ENCODE measurements at places on chromosomes 2 and 18. TPM values are rescaled to one million over a fixed set of nuclear protein-coding genes. Genes with fewer than 3 reads are reported as not detected.

The CSRNP3 gene
- not detected for total RNA-seq

The C2orf92 gene
- 9.8 TPM for total RNA-seq

DNA sequence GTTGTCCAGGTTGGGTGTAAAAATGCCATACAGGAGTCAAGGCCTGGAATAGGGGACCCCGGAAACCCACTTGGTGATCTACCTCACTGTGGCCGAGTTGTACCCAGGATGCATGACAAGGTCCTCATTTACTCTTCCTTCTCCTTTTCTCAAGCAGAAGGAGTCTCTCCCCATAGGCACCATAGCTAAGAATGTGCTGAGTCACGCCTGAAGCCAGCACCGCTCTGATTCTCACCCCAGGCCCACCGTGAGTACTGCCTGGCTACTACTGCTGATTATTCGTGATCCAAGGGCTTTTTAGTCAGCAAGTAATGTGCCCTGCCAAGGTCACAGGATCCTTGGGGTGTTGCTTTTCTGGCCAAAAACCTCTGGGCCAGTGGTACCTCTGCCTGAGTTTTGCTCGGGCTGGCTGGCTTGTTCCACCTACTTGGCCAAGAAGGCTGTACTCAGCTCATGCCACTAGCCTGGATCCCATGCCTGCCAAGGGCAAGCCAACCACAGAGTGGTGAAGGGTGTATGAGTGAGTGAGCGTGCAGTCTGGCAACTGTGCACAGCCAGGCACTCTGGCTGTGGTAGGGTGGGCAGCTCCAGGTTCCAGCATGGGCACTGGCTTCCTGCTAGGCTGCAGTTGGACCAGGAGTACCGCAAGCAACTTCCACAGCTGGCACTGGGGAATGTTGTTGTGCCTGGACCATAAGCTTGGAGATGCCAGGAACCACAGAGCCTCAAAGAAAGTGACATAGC, 650.1 kb upstream of the VRK2 start:
- DNase-seq: no peak
- no peaks in the 10 kb centered on the region for H3K4me1 ChIP-seq
- no peak overlapping the region for H3K27ac ChIP-seq
- H3K27me3 ChIP-seq: no peaks in the 10 kb centered on the region
- no peak overlapping the region for H3K4me3 ChIP-seq

The RNU2-63P gene
- 14.6 TPM for total RNA-seq

DNA sequence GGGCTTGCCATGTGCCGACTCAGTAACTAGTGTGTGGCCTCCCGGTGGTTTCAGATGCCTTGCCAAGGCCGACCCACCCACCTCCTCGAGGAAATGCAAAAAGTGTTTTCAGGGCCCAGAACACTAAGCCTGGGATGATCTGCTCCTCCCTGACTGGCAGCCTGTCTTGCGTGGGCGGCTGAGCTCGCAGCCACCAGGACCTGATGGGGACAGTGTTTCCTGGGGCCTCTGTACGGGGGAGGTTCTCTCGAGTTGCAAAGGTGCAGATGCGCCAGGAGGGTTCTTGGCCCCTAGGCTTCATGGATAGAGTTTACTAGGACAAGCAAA, 85.2 kb downstream of the GLI2 start:
- no peaks in the 10 kb centered on the region for H3K36me3 ChIP-seq
- no peak overlapping the region for H3K4me3 ChIP-seq
- no peaks in the 10 kb centered on the region for H3K27me3 ChIP-seq
- DNase-seq: no peak
- H3K27ac ChIP-seq: no peak overlapping the region

- H3K4me1 ChIP-seq: peaks cover 43% of the 10 kb centered on the region
- no peak overlapping the region for H3K4me3 ChIP-seq
- H3K27ac ChIP-seq: no peak overlapping the region
- no peak for DNase-seq
Observed at GRCh38 chr2:23485841-23486683, 101.1 kb downstream of the KLHL29 start.

The FBLN7 gene
- 7.3 TPM for total RNA-seq

DNA sequence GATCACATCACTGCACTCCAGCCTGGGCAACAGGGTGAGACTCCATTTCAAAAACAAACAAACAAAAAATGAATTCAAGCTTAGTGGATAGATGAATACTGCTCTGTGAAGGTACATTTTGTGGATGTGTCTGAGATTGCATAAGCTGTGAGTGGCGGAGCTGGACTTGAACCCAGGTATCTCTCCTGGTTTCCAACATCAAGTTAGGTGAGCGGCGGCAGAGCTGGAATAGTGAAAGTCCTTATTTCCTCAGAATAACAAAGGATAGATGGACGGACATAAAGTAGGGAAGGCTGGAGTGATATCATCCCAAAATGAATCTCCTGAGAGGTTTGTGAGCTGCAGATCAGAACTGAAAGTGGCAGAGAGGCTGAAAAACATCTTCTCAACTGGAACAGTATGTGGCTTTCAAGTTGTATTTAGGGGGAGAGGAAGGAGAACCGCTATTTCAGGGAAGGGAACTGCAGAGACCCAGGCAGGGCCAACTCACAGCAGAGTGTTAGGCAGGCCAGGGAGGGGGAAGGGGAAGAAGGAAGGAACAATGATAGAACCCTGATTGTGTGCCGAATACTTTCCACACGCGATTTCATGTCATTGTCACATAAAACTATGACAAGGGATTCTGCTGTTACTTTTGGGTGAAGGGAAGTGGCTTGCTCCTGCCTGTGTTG, 106.2 kb downstream of the LPIN1 start:
- peaks cover 2% of the 10 kb centered on the region for H3K27me3 ChIP-seq
- no peak overlapping the region for H3K4me3 ChIP-seq
- DNase-seq: no peak
- peaks cover 2% of the 10 kb centered on the region for H3K36me3 ChIP-seq
- no peak overlapping the region for H3K27ac ChIP-seq

The SNORC gene
- total RNA-seq: 1.3 TPM

GRCh38 chr2:84459944-84460429, 907 bp upstream of the SUCLG1 start:
- peaks cover 35% of the 10 kb centered on the region for H3K4me1 ChIP-seq
- H3K36me3 ChIP-seq: peaks cover 2% of the 10 kb centered on the region
- H3K27me3 ChIP-seq: no peaks in the 10 kb centered on the region
- no peak for DNase-seq
- peak overlapping the region; percentile 87 for H3K4me3 ChIP-seq

DNA sequence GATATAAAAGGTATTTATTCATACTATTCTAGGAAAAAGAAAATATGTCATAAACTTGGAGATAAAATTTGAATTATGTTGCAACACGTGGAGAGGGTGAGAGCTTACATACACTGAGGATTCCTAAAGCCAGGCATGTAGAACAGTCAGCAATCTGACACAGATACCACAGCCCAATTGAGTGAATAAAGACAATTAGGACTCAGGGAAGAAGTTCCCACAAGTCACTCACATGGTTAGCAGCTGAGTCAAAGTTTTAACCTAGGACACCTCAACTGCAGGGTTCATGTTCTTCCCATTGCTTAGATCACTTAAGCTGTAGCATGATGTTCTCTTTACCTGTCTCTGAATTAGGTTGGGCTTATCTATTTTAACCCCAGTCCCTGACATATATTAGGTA, 189.5 kb downstream of the CMPK2 start:
- no peak for DNase-seq
- H3K27me3 ChIP-seq: no peaks in the 10 kb centered on the region
- no peak overlapping the region for H3K27ac ChIP-seq
- H3K36me3 ChIP-seq: no peaks in the 10 kb centered on the region
- no peaks in the 10 kb centered on the region for H3K4me1 ChIP-seq

DNA sequence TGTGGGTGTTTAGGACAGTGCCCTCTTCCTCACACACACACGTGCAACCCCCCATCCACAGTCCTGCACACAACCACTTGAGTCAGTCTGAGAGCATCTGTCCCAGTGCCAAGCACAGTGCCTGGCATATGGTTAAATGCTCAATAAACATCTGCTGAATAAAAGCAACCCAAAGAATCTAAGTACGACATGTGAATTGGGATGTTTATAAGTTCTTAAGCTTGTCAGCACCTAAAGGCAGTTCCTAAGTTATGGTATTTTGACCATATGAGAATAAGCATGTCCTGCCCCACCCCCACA, 37.8 kb downstream of the CAPN13 start:
- peaks cover 8% of the 10 kb centered on the region for H3K27me3 ChIP-seq
- H3K4me3 ChIP-seq: no peak overlapping the region
- H3K36me3 ChIP-seq: no peaks in the 10 kb centered on the region
- no peak for DNase-seq
- H3K27ac ChIP-seq: no peak overlapping the region

The CAB39 gene
- 161 TPM for total RNA-seq

All from activated CD4-positive, alpha-beta memory T cell treated with anti-CD3 and anti-CD28 coated beads, Interleukin-2, amount 10 ng/mL, durations not matched to agents 7 days and 5 days (primary cell).